Gastroesophageal sphincter (tissue), 4 donors: ENCODE measurements at places on chromosomes 4 and X. TPM values are rescaled to one million over a fixed set of nuclear protein-coding genes. Genes with fewer than 3 reads are reported as not detected.

FAM53A gene
- 5.7 TPM for total RNA-seq

GRCh38 chr4:109754093-109754857 is 24.4 kb upstream of the PLA2G12A start:
- ATAC-seq, result no peak

GRCh38 chrX:107563824-107564223 is 64.5 kb upstream of the PRPS1 start:
- ATAC-seq, result no peak

DNA sequence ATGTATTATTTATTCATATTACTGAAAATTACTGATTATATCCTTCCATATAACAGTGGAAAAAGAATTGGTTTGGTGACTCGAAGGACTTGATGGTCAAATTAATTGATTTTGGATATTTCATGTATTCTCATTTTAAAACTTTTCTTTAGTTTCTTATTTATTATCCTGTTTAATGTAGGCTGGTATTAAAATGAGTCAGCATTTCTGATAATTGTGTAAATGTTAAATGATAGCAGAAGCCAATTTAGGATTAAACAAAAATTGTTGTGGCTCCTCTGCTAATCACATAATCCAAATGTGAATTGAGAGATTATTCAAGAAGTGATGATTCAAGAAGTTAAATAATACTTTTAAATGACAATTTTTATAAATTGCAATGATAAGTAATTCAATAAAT is 38.7 kb downstream of the PDLIM5 start:
- ATAC-seq, result no peak

DNA sequence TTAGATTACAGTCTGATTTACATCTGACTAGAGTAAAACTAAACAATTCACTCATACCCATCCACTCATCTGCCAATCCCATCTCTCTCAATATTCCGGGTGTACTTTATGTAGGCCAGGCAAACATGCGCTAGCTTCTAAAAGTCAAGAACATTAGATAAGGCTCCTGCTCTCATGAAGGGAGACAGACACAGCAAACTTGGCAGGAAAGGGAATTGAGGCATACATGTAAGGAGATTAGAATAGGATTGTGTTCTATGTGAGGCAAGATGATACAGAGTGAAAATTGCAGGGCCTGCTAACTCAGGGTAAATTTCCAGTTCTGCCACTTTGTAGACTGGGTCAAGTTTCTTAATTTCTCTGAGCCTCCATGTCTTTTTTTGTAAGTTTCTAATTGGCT is 135.8 kb downstream of the CDS1 start:
- no peak for ATAC-seq

TMEM184C gene
- total RNA-seq, result 20.8 TPM

GRCh38 chr4:128458816-128459215 is 171.2 kb upstream of the PGRMC2 start:
- no peak for ATAC-seq
